ENCODE measurements at places on chromosomes 12 and 14.

DNA sequence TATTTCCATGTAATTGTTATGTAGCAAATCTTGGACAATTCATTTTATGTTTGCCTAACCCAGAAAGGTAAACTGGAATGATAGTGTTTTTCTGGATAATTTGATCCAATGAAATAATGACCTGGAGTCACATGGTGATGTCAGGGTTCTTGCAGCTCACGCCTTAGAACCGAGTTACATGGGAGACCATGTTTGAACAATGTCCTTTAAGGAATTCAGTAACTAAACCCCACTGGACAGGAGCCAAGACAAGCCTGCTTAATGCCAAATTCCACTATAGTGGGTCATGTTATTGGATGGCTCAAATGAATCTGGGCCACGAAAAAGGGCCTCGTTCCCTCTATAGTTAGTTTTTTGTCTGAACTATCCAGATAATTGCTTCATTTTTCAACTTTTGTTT lies 255.8 kb upstream of the HMGA2 start:
- peak; percentile 74 for DNase-seq

DNA sequence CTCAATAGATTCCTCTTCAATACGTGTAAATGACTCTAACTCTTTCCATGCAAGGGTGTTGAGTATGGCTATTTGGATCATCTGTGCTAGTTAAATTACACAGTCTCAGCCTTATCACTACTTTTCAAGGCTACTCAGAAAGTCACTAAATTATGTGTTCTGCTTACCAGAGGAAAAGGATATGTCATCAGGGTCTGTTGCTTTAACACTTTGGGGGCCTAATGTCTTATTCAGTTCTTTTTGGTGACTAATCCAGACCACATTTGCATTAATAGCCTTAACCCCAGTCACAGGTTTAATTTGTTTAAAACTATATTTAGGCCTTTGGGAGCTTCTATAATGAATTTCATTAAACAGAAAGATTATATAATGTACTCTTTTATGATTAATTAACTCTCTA lies 649.3 kb downstream of the RPS29 start:
- DNase-seq = no peak

GRCh38 chr12:109689426-109689825 lies 24.2 kb upstream of the FAM222A start:
- DNase-seq = no peak

- DNase-seq = no peak
Observed at GRCh38 chr12:89732522-89732921, 23.9 kb upstream of the ATP2B1 start.

DNA sequence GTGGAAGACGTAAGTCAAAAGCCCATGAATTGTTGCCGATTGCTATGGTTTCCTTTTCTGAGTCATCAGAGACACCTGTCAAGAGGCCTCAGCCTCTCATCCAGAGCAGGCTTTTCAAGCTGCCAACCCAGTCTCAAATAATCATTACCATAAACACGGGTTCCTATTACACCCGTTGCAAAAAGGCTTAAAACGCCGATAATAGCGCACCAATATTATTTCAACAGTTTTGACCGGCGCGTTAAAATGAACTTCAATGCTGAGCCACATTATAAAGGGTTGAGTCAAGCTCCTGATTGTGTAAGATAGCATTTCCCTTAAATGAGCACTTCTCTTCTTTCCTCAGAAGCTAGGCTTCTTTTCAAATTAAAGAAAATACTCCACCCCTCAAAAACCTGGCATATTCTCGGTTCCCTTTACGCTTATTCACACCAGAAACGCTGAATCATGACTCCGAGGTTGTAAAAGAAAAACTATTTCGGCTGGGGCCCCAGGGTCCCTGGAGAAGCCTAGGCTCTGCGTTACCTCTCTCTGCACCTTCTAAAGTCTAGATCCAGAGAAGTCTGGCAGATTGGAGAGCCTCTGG lies 1.4 kb downstream of the TMTC1 start:
- DNase-seq = no peak

GRCh38 chr12:27905285-27906126 lies 67.0 kb downstream of the PTHLH start:
- DNase-seq = no peak

All from RWPE2 (cell line).